ENCODE measurements at places on chromosomes 1 and 21.

GRCh38 chr1:176559878-176560277 lies 96.9 kb downstream of the PAPPA2 start:
- DNase-seq, result no peak

DNA sequence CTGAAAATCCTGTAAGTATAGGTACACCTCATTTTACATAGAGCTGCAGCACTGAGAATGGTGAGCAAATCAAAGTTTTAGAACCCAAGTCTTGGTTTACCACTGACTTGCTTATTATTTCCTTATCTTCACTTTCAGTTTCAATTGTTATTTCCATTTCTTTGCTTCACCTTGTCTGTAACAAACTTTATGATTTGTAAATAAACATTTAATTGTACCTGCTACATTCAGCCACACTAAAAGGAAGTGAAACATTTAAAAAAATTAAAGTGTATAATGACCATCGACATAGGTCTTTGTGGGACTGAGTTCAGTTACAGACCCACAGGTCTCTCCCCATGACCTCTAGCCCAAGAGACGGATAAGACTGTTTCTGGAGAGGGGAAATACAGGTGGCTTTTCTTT lies 34.4 kb downstream of the LGR6 start:
- DNase-seq, result no peak

DNA sequence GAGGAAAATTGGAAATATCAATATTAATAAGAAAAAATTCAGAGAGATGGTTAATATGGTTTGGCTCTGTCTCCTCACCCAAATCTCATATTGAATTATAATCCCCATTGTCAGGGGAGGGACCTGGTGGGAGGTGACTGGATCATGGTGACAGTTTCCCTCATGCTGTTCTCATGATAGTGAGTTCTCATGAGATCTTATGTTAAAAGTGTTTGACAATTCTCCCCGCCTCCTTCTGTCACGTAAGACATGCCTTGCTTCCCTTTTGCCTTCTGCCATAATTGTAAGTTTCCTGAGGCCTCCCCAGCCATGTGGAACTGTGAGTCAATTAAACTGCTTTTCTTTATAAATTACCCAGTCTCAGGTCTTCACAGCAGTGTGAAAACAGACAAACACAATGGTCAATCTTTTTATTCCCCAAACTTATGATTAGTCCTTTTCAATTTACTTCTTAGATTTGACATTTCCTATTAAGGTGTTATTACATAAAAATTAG lies 11.0 kb downstream of the EGLN1 start:
- DNase-seq, result no peak

DNA sequence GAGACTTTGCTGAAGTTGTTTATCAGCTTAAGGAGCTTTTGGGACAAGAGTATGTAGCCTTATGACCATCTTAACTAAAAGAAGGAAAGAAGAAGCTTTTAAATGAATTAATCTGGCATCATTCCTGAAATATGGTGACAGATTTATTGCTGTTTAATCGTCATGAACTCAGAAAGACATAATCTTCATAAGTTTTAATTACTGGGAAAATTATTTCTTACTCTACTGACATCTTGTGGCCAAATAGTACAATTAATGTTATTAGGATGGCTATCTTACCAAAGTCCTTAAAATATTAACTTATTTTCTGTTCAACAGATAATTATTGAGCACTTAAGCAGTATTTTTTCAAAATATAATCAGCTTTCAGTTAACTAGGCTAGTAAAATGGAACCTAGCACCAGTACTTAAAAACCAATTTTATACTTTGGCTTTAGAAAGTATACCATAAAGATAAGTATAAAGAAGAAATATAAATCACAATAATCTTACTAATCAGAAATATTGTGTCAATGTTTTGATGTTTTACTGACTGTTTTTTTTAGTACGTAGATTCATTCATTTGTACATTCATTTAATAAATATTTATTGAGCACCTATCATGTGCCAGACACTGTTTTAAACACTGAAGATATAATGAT lies 34.7 kb upstream of the GPR25 start:
- DNase-seq, result no peak

- no peak for DNase-seq
Observed at GRCh38 chr1:230191079-230191804, 124.2 kb downstream of the GALNT2 start.

DNA sequence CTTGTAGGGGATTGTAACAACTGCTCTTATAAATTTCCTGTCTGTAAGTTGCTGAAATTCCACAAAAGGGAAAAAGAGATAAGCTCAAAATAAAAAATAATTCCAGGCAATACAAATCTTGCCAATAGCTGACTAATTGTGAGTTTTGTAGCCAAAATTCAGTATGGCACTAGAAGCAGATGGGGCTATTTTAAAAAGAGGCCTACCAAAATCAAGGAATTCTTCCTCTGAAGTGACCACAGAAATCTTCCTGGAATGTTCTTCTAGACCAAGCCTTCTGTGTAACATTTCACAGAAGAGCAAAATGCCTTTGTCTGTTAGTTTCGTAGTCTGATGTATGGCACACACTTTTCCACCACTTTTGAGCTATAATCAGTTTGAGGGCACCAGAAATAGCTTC lies 127.6 kb downstream of the CYYR1 start:
- DNase-seq, result no peak

- no peak for DNase-seq
Observed at GRCh38 chr1:88371436-88372023, 312.5 kb upstream of the PKN2 start.

GRCh38 chr1:223492044-223492443 lies 98.8 kb downstream of the CCDC185 start:
- DNase-seq, result no peak

DNA sequence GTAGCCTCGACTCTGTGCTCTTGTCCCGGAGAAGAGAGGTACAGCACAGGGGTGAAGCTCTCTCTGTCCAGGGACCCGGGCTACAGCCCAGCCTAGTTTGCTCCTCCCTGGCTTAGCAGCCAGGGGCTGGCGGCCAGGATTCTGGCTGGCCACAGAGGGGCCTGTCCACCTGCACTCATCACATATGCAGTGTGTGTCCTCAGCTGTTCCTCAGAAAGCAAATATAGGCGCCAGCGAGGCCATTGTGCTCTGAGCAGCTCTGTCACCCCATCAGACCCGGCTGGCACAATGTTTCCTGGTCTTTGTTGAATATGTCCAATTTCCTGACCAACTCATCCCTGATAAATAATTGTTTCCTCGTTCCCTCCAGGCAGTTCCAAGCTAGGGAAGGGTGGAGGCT lies 28.5 kb downstream of the KCND3 start:
- DNase-seq, result no peak

GRCh38 chr1:64934115-64934877 lies 32.1 kb downstream of the JAK1 start:
- no peak for DNase-seq

- DNase-seq, result no peak
Observed at GRCh38 chr1:8643542-8644536, 173.6 kb downstream of the RERE start.

- DNase-seq, result no peak
Observed at GRCh38 chr1:225845571-225846259, 35.8 kb downstream of the EPHX1 start.

DNA sequence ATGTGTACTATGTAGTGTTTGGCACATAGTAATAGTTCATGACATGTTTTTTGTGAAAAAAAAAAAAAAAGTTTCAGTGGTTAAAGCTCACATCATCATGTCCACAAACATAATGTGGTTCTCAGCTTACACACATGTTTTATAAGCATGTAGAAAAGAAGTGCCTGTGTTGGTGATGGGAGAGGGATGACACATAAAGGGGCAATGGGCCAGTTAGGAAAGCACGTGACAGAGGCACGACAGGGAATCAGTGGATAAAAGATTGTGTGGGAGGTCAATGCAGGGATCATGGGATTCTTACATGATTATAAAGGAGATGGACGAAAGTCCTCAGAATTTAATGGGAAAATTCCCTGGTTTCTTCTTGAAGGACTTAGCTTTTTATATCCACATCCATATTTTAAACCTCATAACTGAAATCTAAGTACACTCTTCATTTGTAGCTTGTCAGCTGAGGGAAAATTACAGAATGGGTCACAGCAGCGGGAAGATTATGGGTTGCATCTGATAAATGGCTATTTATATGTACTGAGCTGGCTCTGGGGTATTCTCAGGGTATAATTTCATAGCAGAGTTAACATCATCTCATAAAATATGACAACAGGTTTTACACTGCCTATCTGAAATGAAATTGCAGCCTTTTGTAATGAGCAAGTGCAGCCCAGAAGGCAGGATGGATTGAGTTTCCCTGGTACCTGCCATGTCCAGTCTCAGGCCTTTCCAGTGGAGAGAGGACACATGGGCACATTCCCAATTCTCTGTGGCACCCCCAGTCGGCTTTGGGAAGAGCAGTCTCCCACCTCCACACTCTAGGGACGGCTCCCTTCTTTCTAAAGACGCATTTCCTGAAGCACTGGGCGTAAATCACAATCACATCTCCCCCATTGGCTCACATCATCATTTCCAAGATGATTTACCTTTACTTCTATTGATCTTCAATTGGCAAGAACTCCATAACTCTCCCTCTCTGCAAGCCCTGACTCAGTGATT lies 42.3 kb upstream of the NHLH2 start:
- DNase-seq, result no peak

- DNase-seq, result peak; percentile 7
Observed at GRCh38 chr1:165543532-165544438, at the start of gene LRRC52. Gene LRRC52, plus strand, starts transcription at chr1:165544000. Its CDS starts 297 bp downstream, at chr1:165544297.

GRCh38 chr1:26290122-26290881 lies 10.4 kb downstream of the SH3BGRL3 start:
- DNase-seq, result no peak

- no peak for DNase-seq
Observed at GRCh38 chr1:116268211-116268610, 104.8 kb upstream of the ATP1A1 start.

DNA sequence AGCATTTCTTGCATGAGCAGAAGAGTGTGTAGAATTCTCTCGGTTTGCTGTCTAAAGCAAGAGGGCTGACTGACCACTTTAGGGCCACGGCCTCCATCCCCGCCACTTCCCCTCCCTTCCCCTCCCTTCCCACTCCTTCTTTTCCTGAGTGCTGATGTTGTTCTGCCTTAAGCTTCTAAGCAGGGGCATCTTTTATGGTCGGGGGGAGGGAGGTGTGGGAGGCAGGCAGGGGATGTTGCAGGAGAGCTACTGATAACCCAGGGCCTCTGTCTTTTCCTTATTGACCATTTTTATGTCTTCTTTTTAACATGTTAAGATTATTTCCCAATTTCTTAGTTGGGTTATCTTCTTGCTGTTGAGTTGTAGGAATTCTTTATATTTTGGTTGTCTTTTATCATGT lies 15.1 kb downstream of the USP25 start:
- DNase-seq, result no peak

DNA sequence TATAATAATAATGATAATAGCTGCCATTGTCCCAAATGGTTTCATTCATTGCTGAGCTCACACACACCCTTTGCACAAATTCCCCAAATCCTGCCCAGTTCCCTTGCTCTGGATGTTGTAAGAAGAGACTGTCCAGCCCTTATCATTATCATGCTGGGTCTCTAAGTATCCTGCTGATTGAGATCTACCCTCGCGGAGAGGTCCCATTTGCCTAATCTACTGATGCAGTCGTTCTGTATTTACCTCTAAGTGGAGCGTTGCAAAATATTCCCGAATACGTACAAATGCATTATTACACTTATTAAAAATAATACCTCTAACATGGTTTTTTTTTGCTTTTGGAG lies 51.2 kb downstream of the TNFRSF8 start:
- no peak for DNase-seq

GRCh38 chr1:162019446-162019845 lies 4.2 kb downstream of the OLFML2B start:
- DNase-seq, result no peak

DNA sequence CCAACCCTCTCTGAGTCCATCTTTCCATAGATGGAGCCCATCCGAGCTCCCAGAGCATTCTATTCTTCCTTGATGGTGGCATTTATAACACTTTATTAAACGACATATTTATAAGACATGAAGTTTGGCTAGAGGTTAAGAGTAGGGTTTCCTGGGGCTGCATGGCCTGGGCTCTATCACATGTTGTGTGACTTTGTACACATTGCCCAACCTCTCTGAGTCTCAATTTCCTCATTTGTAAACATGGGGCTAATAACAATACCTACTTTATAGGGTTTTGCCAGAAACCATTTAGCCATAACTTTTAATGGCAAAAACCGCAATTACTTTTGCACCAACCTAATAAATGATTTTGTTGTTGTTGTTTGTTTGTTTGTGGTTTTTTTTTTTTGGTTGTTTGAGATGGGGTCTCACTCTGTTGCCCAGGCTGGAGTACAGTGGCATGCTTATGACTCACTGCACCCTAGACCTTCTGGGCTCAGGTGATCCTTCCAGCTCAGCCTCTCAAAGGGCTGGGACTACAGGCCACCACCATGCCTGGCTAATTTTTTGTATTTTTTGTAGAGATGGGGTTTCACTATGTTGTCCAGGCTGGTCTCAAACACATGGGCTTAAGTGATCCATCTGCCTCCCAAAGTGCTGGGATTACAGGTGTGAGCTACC lies 13.9 kb upstream of the ASAP3 start:
- DNase-seq, result no peak

DNA sequence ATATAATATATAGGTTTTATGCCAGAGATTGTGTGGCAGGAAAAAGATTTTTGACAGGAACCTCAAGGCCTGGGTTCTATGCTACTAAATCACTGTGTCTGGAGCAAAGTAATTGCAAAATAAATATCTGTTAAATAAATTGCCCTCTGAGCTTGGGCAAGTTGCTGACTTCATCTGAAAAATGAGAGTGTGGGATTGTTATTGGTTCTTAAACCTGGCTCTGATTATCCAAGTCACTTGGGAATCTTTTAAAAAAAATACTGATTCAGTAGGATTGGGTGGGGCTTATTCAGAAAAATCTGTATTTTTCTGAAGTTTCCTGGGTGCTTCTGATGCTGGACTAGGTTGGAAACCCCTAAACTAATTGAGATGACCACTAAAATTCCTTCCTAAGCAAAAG lies 174.1 kb upstream of the SGIP1 start:
- DNase-seq, result no peak

DNA sequence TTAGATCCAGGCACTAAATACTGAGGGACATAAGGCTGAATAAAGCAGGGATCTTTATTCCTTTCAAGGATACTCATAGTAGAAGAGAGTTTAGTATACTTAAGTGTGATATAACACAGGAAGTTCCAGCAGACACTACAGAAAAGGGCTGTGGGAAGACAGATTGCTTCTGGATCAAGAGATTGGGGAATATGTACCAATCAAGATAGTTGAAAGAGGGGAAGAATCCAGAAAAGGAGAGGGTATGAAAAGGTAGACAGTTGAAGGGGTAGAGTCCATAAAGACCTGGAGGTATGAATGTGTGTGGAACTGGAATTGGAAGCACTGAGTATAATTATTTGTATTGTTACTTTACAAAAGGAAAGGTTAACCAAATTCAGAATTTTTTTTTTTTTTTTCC lies 2.4 kb downstream of the RPS6KC1 start:
- no peak for DNase-seq
